ENCODE measurements at places on chromosomes 3 and 15. TPM values are rescaled to one million over a fixed set of nuclear protein-coding genes. Genes with fewer than 3 reads are reported as not detected.

The DAZL gene
- not detected for total RNA-seq

The RPSA gene
- 1,595 TPM for total RNA-seq

- no peak for DNase-seq
Observed at GRCh38 chr3:76203578-76203977, 418.2 kb upstream of the ZNF717 start.

- DNase-seq = peak; percentile 8
Observed at GRCh38 chr15:30859091-30859874, 44.4 kb upstream of the FAN1 start.

Data from neural crest cell (in vitro differentiated cells).